ENCODE measurements at places on chromosomes 4 and X.

DNA sequence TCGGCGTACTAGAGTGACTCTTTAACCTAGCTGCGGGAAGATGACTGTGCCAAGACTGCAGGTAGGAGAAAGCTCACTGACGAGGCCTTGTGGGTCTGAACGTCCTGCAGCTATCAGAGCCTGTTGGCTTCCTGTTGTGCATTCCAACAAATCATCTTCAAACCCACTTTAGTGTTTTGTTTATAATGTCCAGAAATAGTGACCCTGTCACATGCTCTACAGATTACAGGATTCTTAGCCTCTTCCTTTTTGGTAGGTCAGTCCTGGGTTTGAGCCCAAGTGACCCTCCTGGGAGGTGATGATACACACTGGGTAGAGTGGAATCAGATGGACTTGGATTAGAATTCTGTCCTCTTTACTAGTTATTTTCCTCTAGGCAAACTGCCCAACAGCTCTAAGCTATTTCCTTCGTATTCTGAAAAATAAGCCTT is 33.2 kb downstream of the HTT start:
- no peak for DNase-seq

DNA sequence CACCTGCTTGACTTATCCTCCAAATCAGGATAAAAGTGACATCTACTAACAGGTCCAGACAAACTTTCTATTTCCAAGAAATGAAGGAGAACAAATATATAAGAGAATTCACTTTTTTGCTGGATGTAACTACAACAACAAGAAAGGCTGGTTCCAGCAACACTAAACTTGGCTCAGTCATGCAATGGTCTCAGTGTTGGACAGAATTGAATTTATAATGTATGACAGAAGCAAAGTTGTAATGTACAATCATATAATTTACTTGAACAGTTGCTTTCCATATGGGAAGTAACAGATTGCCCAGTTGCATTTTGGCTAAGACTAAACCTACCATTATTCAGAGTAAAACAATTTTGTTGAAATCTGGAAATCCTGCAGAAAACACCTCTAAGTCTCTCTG is 183.3 kb upstream of the INTU start:
- DNase-seq, result no peak

DNA sequence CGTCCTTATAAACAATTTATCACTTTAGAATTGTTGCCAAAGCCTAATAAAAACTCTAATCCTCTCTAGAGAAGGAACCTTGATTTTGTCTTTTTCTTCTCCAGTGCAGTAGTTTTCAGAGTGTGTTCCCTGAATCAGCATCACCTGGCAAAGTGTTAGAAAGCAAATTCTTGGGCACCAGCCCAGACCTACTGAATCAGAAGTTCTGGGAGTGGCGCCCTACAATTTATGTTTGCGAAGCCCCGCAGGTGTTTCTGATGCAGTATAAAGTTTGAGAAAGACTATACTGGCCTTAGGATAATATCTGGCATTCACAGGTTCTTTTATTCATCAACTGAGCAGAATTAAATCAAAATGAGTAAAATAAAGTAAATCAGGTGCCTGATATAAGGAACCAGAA is 645.8 kb upstream of the ATOH1 start:
- DNase-seq, result no peak

DNA sequence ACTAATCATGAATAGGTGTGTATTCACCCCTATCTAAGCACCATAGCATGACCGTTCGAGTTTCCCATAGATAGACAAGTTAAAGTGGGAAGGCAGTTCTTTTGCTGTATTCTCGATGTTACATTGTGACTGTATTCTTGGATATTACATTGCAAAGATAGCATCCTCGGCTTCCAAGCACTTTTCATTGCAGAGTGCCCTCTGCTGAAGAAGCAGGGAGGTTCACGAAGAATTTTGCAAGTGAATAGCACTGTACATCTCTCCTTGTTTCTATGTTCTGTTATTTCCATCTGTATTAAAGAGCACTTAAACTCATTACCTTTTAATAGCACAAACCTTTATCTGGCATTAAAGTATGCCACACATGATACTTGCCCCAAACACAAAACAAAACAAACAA is 426.7 kb upstream of the ARX start:
- DNase-seq, result no peak

GRCh38 chr4:15714646-15715435 is 12.0 kb downstream of the BST1 start:
- DNase-seq, result no peak

GRCh38 chrX:1885116-1885515 is 270.3 kb downstream of the ASMT start:
- DNase-seq, result no peak
